ENCODE measurements at places on chromosomes 1 and 21. TPM values are rescaled to one million over a fixed set of nuclear protein-coding genes. Genes with fewer than 3 reads are reported as not detected.
A peak's percentile ranks its signal among the peaks of the same experiment; 100 is the strongest.

- no peak for DNase-seq
Observed at GRCh38 chr1:110673805-110674336, 869 bp downstream of the KCNA3 start.

GRCh38 chr1:235866205-235866912 is at the start of gene LYST:
Gene LYST, minus strand, starts transcription at chr1:235866906. Its CDS starts 36,489 bp downstream, at chr1:235830417.
- DNase-seq = peak; percentile 32

The TMEM200B gene
- 2.2 TPM for total RNA-seq

- DNase-seq = no peak
Observed at GRCh38 chr1:220135755-220136154, 41.8 kb downstream of the IARS2 start.

DNA sequence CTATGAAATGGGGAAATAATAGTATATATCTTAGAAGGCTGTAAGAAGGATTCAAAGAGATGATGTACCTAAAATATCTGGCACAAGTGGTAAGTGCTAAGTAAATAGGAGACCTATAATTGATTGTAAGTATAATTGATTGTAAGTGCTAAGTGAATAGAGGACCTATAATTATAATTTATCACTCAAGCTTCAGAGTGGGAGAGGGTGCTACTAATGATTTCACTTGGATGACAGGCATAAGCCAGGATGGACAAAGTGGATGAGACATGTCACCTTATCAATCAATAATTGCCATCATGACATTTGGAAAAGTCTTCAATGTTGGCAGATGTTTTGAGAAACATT is 11.2 kb downstream of the RCAN1 start:
- DNase-seq = no peak

DNA sequence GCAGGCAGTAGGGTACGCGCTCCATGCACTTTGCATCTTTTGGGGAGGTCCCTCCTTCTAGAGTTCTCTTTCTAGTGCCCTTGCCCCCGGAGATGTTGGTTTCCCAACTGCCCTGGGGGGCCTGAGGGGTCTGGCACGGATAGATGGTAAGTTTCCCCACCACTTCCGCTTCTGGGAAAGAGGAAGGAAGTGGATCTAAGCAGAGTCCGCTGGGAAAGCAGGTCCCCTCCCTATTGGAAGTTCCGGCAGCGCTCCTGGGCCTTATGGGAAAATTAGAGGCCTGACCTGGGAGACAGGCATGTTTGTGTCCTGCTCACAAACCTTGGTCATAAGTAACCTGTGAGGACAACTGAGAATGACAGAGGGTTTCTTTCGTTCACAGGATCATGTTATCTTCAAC is 274.4 kb downstream of the RPS6KC1 start:
- DNase-seq = no peak

DNA sequence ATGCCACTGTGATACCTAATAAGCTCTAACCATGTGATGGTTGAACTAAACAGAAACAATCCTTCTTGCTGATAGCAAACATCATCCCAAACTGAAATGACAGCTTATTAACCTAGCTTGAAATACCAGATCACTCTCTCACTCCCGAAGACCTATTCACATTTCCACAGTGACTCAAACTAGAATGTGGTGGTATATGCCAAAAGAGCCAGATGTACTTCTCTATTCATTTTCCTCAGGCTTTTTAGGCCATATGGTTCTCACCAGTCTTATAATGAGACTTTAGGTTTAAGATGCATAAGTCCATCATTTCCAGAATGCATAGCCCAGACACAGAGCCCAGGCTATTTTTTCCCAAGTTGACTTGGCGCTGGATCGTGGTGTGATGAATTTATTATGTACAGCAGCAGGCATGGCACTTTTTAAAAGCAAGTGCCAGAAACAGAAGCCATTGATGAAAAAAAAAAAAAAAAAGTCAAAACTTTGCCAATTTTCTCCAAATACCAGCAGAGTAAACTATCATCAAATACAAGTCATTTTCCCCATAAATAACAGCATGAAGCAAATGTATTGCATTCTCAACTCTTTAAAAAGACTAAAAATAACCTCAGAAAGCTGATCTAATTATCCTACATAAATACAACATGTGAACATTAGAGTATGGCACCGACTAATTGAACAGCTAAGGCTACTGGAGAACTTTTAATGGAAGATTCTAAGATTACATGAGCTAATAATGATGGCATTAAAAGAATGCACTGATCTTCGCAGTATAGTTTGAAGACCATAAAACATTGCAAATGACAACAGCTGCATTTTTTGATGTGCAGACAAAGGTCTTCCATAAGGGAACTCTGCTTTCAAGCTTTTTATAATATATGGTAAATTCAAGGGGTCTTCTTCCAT is 365.4 kb downstream of the LRRIQ3 start:
- DNase-seq = no peak

DNA sequence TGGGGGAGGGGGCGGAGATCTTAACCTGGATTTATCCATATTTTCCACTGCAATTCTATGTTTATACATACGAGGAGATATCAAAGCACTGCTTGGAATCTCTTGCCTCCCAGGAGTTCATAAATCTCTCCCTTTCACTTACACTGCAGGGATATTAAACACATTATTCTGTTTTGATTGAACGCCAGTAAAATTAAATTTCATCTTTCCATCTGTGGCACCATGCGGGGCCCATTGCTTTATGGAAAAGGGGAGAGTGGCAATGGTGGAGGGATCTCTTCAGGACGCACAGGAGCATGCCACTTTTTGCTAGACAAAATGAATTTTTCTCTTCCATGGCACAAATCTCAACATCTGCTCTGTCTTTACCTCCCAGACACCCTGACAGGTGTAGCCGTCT is 648.0 kb upstream of the PLXNA2 start:
- DNase-seq = no peak

DNA sequence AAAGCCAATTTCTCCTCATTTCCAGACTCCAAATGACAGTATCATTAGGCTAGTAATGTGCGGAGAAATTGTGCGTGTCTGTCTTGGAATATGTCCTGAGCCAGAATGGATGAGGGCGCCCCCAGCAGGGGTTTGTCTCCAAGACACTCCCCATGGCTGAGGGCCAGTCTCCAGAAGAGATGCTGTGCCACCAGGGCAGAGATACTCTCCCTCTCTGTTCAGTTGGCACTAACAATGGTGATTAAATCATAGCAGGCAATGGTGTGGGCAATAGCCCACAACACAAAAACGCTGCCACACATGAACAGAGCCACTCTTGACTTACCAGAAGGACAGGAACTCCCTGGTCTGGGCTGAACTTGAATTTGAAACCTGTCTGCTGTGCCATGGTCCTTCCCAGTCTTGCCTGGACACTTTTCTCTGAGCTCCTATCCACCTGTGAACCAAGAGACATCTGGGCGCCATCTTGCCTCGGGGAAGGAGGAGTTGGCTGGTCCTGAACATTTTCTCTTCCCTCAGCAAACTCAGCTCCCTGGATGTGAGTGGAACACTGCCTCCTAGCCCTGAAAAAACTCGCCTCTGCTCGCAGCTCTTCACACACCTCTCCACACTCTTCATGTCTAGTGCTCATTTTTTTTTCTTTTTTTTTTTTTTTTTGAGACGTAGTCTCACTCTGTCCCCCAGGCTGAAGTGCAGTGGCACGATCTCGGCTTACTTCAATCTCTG is 14.8 kb upstream of the ADGRB2 start:
- no peak for DNase-seq

GRCh38 chr1:8822373-8823294 is 5.2 kb upstream of the RERE start:
- DNase-seq = no peak

Measured in heart right ventricle (tissue), 16 donors.